ENCODE measurements at places on chromosomes 3 and 15.

DNA sequence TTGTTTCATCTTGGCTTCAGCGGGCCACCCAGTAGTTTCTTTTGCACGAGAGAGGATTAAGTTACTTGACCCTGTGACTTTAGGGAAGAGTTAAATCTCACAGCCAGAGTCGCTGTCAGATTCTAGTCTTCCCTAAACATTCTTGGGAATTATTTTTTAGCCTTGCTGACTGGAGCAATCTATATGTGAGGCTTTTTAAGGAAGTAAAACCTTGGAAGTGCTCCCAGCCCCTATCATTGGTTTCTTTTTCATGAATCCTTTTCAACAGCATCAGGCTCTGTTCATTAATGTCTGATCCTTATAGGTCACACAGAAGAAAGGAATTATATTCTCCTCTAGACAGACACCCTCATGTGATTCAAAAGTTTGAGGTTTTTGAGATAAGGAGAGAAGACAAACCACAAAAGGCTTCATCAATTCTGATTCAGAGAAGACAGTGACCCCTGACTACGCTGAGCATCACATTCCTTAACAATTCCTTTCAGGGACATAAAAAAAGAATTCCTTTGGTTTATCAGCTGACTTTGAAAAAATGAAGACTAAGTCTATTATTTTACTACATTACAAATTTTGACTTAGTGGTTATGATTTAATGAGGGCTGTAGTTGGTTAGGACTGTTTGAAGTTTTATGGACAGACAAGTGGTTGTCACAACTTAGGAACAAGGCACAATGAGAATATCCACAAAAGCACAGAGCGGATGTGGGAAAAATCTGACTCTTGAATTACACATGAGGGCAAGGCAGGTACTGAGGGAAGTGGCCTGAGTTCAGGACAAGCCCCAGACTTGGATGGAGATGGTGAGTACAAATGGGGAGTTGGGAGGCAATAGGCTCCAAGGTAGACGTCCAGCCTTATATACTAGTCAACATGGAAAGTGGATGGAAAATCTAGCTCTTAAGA is 171.1 kb upstream of the STT3B start:
- peak; percentile 14 for DNase-seq

DNA sequence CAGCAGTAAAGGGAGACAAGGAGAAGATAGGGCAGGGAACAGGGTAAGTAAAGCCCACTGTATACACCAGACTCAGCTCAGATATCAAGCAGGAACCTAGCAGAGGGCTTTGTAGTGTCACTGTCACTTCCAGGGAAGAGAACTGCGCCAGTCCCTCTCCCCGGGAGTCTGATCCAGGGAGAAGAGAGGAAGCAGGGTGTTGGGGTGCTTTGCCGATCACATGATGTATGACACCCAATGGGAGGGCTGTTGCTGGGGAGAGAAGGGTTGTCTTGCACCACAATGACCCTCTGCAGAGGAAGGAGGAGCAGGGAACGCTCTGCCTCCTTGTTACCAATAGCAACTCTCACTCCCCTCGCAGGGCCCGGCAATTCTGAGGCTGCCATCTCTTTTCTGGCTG is 147.2 kb upstream of the SLC2A2 start:
- DNase-seq, result peak; percentile 81

GRCh38 chr3:155984791-155985417 is 114.5 kb downstream of the GMPS start:
- DNase-seq, result peak; percentile 53

DNA sequence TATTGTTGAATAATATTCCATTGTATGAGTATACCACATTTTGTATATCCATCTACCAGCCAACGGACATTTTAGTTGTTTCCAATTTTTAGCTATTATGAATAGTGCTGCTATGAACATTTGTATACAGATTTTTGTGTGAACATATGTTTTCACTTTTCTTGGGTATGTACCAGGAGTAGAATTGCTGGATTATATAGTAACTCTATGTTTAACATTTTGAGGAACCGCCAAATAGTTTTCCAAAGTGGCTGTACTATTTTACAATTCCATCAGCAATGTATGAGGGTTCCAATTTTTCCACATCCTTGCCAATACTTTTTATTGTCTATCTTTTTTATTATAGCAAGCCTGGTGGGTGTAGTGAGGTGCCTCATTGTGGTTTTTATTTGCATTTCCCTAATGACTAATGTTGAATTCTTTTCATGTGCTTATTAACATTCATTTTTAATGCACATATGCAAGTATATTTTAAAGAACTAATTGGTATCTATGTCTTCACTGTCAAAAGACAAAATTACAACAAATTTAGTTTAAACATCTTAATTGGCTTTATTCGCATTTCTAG is 77.5 kb upstream of the PIAS1 start:
- no peak for DNase-seq

- no peak for DNase-seq
Measured at GRCh38 chr3:124576565-124577493, 153.4 kb upstream of the UMPS start.

DNA sequence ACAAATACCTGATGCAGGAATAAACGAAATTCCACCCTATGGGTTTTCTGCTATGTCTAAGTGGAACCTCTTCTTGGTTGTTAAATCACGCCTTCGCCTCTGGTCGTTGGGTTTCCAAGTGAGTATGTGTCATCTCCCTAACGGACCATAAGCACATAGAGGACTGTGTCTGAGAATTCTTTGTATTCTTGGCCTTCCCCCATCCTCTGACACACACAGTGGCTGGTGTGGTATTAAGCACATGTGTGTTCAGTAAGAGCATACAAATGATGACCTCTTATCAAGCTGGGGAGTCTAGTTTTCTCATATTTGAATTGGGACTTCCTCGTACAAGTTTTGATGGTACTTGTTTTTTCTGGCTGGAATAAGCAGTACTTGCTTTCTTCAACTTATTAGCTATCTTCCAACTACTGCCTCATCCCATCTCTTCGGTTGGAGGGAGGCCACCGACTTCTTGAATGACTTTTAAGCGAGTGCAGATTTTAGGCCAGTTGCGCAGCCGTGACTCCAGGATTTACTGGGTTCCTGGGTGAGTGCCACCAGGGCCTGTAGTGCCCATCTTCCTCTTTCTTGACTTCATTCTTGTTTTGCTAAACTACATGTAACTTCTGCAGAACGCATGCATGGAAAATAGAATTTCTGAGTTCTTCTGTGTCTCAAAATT is 240.2 kb downstream of the ADAMTS17 start:
- no peak for DNase-seq
